NCI-H446 treated with DMSO at 0.1 percent for 48 hours (cell line): ENCODE measurements at places on chromosomes 16 and 17.

DNA sequence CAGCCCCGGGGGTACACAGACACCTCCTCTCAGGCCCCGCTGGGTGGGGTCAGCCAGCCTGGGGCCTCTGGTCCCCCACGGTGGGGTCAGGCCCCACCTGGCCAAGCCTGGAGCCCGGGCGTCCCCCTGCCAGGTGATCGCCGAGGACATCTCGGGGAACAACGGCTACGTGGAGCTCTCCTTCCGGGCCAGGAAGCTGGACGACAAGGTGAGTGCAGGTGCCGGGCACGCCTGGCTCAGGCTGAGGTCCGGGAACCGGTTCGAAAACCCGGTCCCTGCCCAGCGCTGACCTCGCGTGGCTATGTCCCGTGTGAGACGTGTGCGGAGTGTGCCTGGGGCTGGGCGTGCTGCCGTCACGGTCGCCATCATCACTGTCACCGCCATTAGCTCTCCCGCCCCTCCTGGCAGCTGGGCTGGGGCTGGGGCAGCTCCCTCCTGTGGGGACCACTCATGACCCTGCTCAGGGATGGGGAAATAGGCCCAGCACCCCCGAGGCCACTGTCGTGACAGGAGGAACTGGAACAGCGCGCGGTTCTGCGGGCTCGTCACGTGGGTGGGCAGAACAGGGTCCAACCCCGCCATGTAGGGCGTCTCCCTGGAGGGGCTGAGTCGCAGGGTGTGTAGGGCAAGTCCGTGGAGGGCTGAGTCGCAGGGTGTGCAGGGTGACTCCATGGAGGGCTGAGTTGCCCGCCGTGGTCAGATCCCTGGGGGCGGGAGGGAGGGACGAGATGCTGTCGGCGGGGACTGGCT is 8.5 kb downstream of the CPNE7 start:
- DNase-seq = no peak

DNA sequence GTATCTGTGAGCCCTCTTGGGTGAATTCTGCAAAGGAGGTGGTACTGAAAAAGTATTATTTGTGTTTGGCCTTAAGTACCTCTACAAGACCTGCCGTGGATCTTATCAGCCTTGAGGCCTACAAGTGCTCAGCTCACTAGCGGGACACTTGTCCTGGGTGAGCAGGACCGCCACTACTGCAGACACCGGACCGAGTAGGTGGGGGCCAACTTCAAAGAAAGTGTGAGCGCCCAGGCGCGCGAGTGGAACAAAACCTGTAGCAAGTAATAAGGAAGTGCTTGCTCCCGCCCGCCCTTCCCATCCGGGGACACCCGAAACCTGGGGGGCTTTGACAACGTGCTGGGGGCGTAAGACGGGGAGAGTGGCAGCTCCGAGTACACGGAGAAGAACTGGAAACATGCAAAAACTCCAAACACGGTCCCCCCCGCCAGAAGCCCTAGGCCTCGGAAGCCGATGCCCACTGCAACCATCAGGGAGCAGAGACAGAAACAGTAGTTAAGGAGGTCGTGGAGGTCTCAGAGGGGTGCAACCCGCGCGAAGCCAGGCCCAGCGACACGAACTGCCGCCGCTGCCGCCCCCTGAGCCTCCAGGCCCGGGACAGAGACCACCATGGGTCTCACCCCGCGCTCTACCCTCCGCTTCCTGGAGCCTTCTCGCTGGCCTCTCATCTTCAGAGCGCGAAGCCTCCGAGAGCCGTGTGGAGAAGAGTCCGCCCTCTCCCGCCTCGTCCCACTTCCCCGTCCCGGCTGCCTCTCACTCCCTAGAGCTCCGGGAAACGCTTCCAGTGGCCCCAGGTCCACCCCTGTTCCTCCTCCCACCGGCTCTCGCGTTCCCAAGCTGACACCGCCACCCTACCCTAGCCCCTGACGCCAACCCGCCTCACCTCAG is 537 bp downstream of the CNOT1 start:
- DNase-seq = no peak

DNA sequence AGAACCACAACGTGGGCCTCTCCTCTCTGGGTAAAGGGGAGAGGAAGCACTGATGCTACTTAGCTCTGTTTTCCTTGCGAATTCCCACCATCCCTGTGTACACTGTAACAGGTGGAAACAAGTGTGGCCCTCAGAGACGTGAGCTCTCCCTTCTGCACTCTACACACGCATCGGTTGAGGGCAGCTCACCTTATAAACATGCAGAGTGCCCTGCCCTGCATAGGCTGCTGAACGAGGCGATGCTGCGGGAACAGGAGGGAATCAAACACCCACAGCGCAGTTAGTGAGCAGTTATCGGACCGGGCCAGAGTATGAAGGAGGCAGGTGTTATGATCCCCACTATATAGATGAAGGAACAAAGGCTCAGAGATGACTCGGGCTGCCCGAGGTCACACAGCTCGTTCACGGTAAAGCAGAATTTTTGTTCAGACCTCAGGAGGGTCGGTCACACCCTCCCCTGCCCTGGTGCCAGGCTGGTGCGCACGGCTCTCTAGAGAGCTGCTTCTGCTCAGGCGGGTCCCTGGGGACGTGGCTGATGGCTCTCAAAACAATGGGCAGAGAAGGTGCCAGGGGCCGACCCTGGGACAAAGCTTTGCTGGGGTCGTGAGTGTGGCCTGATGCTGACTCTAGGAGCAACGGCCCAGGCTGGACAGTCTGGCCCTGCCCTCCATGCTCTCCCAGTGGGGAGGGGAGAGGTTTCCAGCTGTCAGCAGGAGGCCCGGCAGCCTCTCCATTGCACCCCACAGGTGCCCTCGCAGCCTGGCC is 68.5 kb downstream of the RPH3AL start:
- no peak for DNase-seq

GRCh38 chr16:27598220-27598619 is 48.3 kb downstream of the KATNIP start:
- no peak for DNase-seq

GRCh38 chr17:58665946-58666857 is 25.6 kb downstream of the TEX14 start:
- DNase-seq = no peak

DNA sequence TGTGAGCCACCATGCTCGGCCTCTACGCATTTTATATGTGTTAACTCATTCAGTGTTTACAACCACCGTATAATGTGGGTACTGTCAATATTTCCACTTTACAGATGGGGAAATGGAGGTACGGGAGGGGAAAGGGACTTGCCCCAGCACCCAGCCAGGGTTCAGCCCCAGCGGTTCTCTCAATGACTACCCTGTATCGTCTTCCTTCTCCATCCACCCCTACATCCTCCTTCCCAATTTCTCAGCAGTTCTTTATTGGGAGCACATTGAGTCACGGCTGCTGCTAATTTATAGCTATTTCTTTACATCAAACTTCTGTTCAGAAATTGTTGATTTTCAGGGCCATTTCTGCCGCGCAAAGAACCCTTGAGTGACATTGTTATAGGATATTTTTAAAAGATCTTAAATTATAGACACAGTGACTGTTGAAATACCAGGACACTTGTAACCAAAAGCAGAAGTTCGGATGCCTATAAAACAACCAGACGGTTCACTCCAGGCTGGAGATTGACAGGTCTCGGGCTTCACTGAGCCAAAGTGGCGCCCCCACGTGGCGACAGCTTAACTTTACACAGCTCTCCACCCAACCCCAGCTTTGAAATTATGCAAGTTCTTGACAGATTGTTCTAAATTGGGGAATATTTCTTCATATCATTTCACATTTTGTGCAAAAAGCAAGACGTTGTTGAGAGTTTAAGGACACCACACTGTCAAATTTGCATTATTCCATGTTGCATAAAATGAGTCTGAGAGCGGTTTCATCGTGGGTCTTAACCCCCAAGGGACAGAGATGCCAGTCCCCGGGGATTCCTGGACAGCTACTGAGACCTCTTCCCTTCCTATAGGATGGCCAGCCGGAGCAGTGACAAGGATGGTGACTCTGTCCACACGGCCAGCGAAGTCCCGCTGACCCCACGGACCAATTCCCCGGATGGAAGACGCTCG is 11.8 kb downstream of the SYT17 start:
- DNase-seq = no peak

GRCh38 chr16:49924078-49924477 is 68.2 kb upstream of the ZNF423 start:
- no peak for DNase-seq

- no peak for DNase-seq
Observed at GRCh38 chr17:38980490-38981217, 13.5 kb upstream of the FBXO47 start.

GRCh38 chr17:74362810-74363498 is 1.3 kb upstream of the BTBD17 start:
- peak; percentile 36 for DNase-seq

- DNase-seq = no peak
Observed at GRCh38 chr17:63516910-63517824, 6.0 kb upstream of the KCNH6 start.

- DNase-seq = no peak
Observed at GRCh38 chr16:19808061-19808641, 76.5 kb downstream of the GPRC5B start.

DNA sequence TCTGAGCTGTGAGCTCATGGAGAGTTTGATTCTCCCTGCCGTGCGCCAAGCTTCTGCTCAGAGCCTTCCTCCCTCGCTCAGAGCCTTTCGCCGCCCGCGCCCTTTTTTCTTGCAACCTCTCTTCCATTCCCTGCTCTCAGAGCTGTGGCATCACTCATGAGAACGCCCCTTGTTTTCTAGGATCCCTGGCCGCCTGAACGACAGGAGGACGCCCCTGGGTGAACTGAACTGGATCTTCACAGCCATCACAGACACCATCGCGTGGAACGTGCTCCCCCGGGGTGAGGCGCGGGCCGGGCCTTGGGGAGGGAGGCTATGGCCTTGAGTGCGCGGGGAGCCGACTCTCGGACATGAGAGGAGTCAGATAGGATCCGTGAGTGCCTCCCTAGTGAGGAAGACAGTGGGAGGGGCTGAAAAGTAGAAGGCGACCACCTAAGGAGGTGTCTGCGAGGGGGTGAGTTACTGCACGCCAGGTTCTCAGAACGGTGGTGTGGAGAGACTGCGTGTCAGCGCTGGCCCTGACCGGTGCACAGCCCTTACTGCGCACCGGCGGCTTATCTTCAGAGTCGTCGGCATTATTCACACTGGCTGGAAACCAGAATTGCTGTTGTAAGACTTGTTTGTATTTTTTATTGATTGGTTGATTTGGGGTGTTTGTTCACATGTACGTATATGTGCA is 169.5 kb upstream of the CHMP6 start:
- DNase-seq = no peak

GRCh38 chr17:65058146-65058545 is 1.6 kb upstream of the GNA13 start:
- no peak for DNase-seq

- DNase-seq = no peak
Observed at GRCh38 chr16:80935691-80936090, 71.0 kb downstream of the CMC2 start.

- no peak for DNase-seq
Observed at GRCh38 chr16:66131156-66131807, 235.2 kb upstream of the CDH5 start.

DNA sequence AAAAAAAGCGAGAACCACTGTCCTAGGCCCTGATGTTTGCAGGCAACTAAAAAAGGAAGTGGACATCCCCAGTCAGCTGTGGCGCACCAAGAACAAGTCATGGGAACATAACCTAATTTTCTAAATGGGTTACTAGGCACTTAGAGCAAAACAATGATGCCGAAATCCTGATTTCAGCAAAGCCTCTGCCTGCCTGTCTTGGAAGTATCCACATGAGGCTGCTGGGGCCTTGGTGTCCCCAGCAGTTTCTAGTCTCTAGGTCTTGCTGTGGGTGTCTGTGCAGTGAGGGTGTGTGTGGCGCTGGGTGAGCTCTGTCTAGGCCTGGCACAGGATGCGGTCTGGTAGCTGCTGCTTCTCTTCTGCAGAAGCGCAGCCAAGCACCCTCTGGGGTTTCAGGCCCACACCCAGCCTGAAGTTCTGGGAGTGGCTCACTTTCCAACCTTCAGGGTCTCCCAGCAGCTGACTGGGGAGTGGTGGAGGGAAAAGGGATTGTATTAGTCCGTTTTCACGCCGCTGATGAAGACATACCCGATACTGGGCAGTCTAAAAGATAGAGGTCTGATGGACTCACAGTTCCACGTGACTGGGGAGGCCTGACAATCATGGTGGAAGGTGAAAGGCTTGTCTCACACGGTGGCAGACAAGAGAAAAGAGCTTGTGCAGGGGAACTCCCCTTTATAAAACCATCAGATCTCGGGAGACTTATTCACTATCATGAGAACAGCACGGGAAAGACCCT is 21.1 kb downstream of the STH start:
- DNase-seq = no peak

DNA sequence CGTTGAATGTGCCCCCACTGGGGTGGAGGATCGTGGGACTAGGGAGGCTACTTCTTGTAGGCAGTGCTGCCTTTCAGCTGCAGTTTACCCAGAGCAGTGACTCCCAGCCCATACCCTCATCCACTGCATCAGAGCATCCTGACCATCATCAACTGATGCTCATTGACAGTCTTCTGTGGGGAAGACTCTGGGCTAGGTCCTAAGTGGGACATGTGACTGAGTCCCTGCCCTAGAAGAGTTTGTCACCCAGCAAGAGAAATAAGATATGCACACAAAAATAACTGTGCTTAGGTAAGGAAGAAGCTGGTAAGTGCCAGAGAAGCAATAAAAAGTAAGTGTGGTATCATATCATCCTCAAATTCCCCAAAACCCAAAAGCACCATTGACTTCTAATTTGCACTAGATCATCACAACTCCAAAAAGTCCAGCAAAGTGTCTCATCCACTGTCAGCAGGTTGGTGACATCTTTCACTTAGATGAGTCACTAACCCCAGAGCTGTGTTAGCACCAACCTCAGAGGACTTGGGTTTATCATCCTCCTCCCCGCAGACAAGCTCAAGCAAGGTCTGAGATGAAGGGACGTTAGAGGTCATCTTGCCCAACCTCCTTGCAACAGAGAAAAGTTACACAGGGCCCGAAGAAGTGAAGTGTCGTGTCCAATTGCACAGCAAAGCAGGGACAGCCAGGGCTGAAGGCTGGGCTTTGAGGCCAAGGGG is 99.0 kb downstream of the CCDC182 start:
- no peak for DNase-seq

- no peak for DNase-seq
Observed at GRCh38 chr16:56610609-56611111, 2.3 kb downstream of the MT2A start.

DNA sequence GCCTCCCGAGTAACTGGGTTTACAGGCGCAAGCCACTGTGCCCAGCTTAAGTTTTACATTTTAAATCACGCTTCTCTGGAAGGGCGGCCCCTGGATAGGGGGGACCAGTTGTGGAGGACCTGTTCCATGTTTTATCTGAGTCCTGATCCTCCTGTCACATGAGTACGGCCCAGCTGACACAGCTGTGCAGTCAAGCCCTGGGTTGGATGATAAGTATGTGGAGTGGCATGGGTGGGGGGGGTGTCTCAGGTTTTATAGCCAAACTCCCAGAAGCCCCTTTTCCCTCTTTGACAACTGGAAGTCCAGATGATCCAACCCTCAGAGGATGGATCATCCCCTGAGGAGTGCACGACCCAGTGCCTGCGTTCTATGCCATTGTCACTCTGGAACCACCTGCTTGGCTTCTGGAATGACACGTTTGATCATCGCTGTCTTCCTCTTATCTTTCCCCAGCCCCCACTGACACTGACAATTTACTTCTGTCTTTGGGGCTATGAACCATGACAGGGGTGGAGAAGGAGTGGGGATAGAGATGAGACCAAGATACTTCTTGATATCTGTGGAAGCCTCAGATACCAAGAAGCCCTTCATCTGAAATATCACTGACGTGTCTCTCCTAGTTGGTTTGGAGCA is 191.2 kb downstream of the MSI2 start:
- DNase-seq = no peak
